ENCODE measurements at places on chromosomes 1 and 21.

GRCh38 chr1:70314706-70315304 is 39.7 kb downstream of the ANKRD13C start:
- no peak for DNase-seq

DNA sequence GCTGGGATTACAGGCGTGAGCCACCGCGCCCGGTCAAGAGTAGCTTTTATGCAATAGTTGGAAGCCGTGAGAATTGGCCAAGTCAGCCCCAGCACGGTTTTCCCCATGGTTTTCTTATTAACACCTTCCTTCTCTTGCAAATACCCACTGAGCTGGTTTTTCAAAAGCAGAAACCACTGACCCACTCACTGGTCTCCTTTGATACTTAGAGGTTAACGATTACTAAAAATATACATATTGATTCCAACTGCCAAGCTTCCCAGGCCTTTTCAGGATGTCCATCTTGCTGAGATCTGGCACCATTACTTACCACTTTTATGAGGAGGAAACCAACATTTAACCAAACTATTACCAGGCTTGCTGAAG is 25.9 kb upstream of the TARDBP start:
- DNase-seq: no peak

DNA sequence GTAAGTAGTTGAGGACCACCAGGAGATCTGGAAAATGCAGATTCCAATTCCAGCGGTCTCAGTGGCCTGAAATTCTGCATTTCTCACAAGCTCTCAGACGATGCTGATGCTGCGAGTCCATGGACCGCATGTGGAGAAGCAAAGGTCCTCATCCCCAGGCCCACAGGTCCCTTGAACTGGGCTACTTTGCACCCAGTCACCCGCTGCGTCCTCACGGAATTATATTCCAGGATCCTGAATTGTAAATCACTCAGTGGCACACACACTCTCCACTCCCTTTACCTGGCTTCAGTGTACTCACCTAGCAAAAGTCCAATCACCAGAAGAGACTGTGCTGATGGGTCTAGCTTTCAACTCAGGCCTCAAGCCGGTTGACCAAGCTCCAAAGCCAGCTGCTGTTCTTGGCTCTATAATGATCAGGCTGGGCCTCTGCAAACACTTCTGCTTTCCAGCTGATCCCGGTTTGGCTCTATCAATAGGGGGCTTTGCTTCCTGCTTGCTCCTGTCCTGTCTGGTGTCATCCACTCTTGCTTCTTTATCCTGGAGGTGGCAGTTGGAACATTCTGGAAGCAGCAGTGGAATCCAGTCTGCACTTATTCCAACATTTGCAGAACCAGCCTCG is 904 bp upstream of the RPL22 start:
- no peak for DNase-seq

- no peak for DNase-seq
These were observed 33.1 kb downstream of the NFIA start for GRCh38 chr1:61115436-61115835.

- DNase-seq: peak; percentile 58
These were observed 6.5 kb upstream of the PADI2 start for GRCh38 chr1:17125756-17126237.

- DNase-seq: no peak
These were observed 14.7 kb upstream of the AHCYL1 start for GRCh38 chr1:109969907-109970306.

- DNase-seq: no peak
These were observed 39.7 kb downstream of the MAP3K21 start for GRCh38 chr1:233367057-233367803.

DNA sequence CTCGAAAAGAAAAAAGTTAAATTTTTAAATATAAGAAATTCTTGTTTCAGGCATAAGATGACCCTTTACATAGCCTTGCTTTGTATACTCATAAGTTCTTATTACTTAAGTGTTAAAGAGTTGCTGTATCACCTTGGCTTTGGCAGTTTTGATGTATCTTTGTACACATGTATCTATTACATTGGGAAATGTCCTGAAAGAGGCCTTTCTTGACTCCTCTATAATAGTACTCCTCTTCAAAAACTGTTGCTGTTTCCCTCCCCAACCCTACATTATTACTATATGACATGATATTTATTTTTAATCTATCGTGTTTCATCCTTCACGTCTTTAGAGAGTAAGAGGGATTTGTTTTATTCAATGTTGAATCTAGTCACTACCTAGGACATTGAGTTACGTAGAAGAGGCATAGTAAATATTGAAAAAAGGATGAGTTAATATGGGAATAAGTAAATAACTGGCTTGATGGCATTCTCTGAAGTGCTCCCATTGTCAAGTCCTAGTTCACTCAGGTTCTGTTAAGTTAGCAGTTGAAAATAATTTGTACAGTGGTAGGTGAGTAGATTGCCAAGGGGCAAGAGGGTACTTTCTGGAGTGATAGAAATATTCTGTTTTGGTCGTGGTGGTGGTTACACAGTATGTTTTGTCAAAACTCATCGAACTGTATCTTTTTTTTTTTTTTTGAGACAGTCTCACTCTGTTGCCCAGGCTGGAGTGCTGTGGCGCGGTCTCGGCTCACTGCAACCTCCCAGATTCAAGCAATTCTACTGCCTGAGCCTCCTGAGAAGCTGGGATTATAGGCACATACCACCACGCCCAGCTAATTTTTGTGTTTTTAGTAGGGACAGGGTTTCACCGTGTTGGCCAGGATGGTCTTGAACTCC is 8.2 kb downstream of the THRAP3 start:
- no peak for DNase-seq

GRCh38 chr1:1230656-1231399 is 973 bp downstream of the SDF4 start:
- DNase-seq: no peak

DNA sequence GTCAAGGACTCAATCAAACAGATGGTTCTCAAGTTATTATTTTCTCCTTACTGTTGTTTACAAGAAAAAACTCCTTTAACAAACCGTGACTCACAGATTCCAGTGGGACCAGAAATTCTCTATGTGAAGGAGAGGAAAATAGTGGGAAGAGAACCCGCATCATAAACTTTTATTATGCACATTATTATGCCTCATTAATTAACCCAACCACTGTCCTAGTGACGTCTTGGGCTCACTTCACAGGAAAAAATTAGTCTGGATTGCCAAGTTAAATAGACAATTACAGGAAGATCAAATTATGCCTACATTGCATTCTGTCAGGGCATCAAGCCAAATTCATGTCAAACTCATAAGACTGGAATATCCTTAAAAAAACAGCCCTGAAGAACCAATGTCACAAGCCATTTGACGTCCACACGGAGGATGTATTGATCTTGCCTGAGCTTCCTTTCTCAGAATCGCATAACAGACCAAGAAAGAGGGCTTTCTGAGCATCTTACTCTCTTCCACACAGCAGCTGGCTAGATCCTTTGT is 347.8 kb downstream of the DUSP10 start:
- DNase-seq: no peak

GRCh38 chr1:192700834-192701271 is 64.9 kb downstream of the RGS13 start:
- DNase-seq: no peak

- DNase-seq: no peak
These were observed 156.6 kb downstream of the TRABD2B start for GRCh38 chr1:47840393-47841190.

GRCh38 chr1:84379138-84379916 is 19.0 kb upstream of the DNASE2B start:
- no peak for DNase-seq

GRCh38 chr1:168391851-168392681 is 111.4 kb downstream of the TBX19 start:
- DNase-seq: no peak

DNA sequence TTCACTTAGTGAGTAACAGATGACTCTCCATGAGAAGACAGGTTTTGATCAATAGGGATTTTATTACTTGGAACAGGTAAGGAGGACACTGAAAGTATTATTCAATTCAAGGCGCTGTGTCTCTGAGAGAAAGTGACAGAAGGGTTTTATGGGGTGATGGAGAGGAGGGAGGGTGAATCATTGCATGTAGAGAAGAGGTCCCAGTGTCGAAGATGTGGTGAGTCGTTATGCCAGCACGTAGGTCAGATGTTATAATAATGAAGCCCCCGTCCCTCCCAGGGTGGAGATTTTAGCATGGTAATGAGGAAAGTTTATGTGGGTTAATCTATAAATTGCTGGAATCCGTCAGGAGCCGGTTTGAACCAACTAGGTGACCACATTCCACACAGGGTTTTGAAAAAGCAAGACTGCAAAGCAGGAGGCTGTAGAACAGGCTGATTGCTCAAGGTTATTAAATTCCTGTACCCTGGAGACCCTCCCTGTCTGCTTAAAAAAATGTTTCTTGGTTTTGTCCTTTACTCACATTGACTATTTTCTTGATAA is 586.4 kb upstream of the TMPRSS15 start:
- DNase-seq: no peak

GRCh38 chr1:216641669-216642460 is 81.4 kb downstream of the ESRRG start:
- DNase-seq: no peak

- no peak for DNase-seq
These were observed 130.3 kb upstream of the PLXNA2 start for GRCh38 chr1:208374391-208374941.

GRCh38 chr21:38538353-38538752 is 40.1 kb upstream of the ERG start:
- no peak for DNase-seq

DNA sequence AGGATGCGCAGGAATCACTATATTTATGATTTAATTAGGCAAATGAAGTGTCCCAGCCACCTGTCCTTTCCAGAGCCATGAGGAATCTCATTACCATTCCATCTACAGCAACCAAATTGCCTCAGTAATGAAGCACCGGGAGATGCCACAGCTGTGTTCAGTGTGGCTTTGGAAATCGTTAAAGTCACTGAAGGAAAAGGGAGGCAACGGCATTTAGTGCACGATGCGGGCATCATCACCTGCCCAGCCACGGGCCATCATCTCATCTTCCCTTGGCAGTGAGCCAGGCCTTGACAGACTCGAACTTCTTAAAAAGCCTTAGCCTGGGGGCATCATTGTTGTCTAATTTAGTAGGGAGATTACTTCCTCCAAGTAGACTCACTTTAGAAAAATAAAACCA is 67.8 kb downstream of the CNIH3 start:
- DNase-seq: no peak

DNA sequence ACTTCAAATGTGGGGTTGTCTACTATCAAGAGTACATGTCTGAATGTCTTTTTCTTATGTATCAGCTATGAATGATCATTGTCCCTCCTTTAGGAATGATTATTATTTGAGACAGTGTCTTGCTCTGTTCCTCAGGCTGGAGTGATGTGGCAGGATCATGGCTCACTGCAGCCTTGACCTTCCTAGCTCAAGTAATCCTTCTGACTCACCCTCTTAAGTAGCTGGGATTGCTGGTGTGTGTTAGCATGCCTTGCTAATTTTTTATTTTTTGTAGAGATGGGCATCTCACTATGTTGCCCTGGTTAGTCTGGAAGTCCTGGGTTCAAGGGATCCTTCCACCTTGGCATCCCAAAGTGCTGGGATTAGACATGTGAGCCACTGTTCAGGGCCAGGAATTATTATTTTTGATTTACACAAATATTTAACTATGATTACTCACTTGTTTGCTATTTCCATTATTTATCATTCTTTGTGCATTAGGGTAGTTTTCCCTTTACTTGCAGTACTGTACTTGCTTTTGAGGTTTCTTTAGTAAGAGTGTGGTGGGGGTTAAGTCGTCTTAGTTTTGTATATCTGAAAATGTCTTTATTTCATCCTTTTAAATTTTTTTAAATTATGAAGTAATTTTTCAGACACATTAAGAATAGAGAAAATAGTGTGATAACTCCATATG is 12.8 kb downstream of the S100A7 start:
- no peak for DNase-seq

DNA sequence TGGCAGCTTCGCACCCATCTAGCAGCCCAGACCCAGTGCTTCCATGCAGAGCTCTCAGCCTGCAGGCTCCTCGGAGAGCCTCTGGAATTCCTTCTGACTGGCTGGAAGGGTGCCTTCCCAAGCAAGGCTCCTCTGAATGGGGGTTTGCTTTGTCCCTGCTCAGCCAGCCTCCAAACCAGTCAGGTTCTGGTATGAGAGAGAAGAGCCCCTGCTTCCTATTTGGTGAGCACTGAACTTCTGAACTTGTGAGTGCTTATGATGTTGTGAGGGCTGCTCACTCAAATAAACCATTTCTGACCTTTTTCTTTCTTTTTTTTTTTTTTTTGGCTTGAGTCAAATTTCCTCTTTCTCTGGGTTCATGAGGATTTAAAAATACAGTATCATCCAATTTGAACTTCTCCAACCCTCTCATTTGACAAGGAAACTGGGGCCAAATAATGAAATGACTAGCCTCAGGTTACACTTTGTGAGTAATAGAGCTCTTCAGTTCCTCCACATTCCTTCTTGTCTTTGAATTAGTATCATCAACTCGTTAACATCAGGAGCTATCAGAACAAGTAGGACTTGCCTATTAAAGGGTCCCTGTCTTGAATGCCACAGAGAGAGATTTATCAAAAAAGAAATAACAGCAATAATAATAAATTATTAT is 39.6 kb downstream of the GFI1 start:
- DNase-seq: no peak

GRCh38 chr1:2597441-2598328 is 11.1 kb downstream of the PRXL2B start:
- DNase-seq: no peak

DNA sequence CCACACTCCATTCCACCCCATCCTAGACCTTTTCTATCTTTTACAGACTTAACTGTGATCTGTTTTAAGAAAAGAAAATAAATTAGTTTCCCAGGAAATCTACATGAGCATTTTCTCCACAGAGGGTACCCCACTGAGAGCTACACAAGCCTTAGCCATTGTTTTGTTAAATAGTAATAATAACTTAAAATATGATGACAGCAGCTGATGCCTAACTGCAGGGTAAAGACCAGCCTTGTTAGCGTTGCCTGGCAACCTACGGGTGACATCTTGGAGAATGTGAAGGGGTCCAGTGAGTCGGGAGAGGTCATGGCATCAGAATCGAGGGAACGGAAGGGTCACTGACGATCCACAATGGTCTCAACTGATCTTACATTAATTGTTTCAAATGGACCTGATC is 233.2 kb upstream of the PBX1 start:
- DNase-seq: no peak

GRCh38 chr1:110455151-110455550 is 4.2 kb downstream of the PROK1 start:
- no peak for DNase-seq
